ENCODE measurements at places on chromosomes 3 and 15.

- DNase-seq = no peak
Measured at GRCh38 chr15:58641660-58642059, 107.8 kb downstream of the ADAM10 start.

DNA sequence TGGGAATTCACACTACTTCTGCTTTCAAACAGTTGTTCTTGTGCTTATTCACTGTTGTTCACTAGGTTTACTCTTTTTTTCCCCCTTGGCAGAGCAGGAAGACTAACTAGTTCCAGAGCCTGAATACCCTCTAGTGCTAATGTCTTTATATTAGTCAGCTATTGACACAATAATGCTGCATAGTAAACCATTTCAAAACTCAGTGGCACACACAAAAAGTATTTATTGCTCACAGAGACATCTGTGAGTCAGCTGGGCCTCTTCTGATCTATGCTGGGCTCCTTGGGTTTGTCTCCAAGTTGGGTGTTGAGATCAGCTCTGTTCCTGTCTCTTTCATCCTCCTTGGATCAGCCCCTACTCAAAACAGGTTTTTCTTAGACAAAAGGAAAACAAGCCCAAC is 51.1 kb downstream of the RSRC1 start:
- DNase-seq = no peak

DNA sequence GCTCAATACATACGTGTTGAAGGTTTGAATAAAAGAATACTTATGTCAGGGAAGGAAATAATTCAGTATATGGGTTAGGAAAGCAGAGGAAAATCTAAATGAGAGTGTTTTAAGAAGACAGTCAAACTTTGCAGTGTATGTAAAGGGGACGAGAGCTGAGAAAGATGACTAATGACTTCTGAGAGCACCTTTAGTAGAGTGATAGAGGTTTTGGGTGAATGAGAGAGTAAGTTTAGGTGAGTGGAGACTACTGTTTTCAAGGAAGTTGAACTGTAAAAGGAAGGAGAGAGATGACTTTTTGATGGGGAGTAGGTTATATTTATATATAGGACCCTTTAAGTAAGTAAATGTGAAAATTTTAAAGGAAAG is 9.4 kb downstream of the TBC1D23 start:
- DNase-seq = no peak

DNA sequence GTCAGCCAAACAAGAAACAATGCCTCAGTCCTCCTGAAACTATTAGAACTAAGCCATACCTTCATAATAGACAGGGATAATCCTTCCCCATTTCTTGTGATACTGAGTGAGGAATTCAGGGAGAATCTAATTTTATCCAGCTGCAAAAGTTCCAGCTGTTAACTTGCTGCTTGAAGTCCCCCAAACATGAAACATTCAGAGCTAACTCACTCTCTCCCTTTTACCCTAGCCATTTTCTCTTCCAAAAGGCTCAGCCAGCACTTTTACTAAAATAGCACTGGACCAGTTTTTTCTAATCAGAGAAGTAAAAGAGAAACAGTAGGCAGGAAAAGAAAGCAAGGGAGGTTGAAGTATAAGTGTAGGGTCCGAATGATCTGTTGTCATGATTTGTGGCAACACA is 268.1 kb downstream of the TAFA4 start:
- DNase-seq = no peak

All from NCI-H2081 (cell line).